ENCODE measurements at places on chromosomes 11 and 22.

DNA sequence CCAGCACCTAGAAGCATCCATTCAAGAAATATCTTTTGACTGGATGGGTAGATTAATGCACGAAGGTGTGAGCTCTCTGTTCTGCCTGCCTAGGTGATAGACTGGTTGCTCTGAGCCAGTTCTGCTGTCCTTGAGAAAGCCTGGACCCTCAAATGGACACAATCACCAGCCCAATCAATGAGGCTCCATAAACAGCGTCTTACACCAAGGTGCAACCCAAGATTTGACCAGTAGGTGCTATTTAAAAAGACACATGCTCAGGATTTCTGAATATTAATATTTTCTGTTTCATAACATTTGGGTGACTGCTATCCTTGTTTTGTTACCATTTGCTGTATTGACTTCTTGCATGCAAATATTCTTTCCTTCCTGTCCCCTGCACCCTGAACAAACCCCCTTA lies 39.0 kb downstream of the PAMR1 start:
- no peak for DNase-seq

- no peak for DNase-seq
These were observed 1390.0 kb upstream of the RAG2 start for GRCh38 chr11:37988031-37988430.

GRCh38 chr11:19243143-19243542 lies 2.4 kb upstream of the E2F8 start:
- DNase-seq: no peak

GRCh38 chr22:22130953-22131608 lies 113.5 kb upstream of the VPREB1 start:
- no peak for DNase-seq

DNA sequence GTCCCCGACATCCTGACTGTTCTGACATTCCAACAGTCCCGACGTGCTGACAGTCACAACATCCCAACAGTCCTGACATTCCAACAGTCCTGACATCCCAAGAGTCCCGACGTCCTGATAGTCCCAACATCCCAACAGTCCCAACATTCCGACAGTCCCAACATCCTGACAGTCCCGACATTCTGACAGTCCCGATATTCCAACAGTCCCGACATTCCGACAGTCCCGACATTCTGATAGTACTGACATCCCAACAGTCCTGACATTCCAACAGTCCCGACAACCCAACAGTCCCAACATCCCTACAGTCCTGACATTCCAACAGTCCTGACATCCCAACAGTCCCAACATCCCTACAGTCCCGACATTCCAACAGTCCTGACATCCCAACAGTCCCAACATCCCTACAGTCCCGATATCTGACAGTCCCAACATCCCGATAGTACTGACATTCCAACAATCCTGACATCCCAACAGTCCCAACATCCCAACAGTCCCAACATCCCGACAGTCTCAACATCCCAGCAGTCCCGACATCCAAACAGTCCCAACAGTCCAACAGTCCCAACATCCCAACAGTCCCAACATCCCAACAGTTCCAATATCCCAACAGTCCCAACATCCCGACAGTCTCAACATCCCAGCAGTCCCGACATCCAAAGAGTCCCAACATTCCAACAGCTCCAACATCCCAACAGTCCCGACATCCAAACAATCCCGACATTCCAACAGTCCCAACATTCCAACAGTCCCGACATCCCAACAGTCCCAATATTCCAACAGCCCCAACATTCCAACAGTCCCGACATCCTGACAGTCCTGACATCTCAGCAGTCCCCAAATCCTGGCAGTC lies 60.2 kb downstream of the DHCR7 start:
- DNase-seq: no peak

GRCh38 chr11:76599041-76600013 lies 71.2 kb downstream of the LRRC32 start:
- no peak for DNase-seq

DNA sequence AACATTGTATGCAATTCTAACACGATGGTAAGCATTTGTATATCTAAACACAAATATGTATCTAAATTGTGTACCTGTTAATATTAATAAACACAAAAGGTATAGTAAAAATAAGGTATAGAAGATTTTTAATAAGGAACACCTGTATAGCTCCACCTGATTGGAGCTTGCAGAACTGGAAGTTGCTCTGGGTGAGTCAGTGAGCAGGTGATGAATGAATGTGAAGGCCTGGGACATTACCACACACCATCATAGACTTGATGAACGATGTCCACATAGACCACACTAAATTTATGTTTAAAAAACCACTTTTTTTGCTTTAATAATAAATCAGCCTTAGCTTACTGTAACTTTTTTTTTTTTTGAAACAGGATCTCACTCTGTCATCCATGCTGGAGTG lies 97.6 kb upstream of the CLMP start:
- no peak for DNase-seq

DNA sequence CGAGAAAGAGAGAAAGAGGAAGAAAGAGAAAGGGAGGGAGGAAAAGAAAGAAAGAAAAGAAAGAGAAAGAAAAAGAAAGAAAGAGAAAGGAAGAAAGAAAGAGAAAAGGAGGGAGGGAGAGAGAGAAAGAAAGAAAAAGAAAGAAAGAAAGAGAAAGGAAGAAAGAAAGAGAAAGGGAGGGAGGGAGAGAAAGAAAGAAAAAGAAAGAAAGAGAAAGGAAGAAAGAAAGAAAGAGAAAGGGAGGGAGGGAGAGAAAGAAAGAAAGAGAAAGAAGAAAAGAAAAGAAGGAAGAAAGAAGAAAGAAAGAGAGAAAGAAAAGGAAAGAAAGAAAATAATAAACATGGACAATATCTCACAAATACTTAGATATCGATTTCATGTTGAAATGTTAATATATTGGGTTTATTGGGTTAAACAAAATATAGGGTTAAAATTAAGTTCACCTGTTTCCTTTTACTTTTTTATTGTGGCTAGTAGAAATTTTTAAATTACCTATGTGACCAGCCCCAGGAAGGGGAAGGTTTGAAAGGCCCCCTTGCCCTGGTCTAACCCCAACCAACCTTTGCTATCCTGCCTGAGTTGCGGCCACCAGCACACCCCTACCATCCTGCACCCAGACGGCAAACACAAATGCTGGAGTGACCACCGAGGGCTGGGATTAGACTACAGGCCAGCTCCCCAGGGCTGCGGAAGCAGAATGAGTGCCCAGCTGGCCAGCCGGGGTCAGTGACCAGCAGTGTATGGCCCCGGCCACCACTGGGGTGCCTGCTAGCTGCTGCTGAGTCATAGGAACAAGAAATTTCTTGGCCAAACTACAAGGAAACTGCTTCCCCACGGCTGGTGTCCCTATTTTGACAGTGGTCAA lies 81.0 kb upstream of the FGF3 start:
- no peak for DNase-seq

GRCh38 chr11:119831011-119831410 lies 102.0 kb upstream of the NECTIN1 start:
- DNase-seq: no peak

GRCh38 chr11:115665958-115666357 lies 161.7 kb upstream of the CADM1 start:
- no peak for DNase-seq

DNA sequence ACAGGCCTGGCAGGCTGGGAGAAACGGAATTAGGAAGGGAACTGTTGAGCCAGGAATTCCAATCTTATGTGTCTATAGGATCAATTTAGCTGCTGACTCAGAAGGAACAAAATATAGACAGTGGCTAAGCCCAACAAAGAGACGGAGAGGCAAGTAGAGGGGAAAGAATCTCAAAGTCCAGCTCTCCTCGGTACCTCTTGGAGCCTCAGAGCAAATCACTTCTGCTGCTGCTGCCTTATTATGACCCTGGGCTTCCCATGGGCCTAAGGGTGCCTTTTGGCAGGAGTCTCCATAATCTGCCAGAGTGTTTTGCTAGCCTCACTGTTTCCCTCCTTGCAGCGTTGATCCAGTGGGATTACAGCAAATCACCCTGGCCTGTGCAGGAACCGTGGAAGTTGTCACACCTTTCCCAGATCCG lies 31.7 kb downstream of the PAX6 start:
- DNase-seq: no peak

DNA sequence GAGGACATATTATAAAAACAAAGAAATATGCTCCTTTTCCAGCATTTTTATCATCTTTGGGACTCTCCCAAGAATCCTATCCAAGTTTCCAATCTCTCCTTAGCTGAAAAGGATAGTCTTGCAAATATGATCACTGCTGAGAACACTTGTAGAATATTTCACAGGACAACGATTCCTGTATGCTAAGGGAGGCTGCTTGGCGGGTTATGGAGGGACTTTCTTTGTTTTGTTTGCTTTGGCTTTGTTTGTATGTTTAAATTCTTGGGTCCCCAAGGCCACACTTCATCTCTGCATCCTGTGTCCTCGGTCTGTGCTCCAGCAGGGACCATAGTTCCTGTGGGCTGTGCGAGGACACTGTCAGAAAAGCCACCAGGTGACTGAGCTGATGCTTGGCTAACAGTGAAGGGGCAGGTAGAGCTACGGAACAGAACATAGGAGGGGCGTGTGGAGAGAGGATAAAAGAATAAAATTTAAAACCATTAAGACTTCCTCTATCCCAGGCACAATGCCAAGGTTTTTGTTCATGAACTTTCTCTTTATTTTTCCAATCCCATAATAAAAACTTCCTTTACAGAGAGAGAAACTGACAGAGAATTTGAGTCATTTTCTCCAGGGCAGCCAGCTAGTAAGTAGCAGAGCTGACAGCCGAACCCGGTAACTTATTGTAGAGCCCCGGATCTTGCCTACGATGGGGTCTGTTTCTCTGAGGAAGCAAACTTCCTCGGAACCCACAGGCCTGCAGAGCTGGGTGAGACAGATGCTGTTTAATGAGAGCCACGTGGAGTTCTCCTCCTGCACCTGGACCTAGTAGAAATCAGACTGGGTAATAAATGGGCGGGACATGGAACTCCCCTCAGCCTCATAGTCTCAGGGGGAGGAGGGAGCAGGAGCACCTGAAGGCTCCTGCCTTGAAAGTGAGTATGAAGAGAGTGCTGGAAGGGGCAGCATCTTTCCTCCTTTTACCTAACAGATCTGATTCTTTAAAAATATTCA lies at the start of gene IZUMO1R:
IZUMO1R (plus strand) TSS at position 615 of the 993 bp plus-strand sequence. CDS start 1,057 bp downstream, outside the sequence.
- no peak for DNase-seq

DNA sequence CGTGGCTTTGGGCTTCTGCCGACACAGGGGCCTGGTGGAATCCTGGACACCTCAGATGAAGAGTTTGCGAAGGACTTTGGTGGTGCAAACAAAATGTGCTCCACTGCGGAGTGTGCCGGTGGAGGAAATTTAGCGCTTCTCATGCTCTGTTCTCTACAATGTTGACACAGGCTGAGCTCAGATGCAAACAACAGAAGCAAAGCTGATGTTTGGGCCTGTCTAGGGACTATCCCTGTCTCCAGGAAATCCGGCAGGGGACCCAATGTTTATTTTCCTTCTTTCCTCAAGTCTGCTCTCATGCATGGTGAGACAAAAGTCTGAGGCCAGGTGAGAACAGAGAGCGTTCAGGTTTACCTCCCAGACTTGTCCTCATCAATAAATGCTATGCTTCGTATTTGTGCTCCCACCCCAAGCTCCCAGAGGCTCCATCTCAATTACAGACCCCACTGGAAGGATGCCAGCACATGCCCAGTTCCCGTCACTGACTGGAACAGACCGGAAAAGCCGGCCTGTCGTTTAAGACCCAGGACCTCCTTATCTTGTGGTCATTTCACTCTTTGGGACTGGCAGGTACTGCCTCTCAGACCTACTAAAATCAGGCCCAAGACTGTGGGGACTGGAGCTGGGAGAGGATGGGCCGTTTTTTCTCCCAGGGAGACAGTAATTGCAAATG lies 105.7 kb upstream of the B3GAT1 start:
- DNase-seq: no peak

- DNase-seq: no peak
These were observed 1.6 kb downstream of the RNASEH2C start for GRCh38 chr11:65718964-65719492.

GRCh38 chr22:44340271-44341239 lies 27.8 kb upstream of the SHISAL1 start:
- no peak for DNase-seq

DNA sequence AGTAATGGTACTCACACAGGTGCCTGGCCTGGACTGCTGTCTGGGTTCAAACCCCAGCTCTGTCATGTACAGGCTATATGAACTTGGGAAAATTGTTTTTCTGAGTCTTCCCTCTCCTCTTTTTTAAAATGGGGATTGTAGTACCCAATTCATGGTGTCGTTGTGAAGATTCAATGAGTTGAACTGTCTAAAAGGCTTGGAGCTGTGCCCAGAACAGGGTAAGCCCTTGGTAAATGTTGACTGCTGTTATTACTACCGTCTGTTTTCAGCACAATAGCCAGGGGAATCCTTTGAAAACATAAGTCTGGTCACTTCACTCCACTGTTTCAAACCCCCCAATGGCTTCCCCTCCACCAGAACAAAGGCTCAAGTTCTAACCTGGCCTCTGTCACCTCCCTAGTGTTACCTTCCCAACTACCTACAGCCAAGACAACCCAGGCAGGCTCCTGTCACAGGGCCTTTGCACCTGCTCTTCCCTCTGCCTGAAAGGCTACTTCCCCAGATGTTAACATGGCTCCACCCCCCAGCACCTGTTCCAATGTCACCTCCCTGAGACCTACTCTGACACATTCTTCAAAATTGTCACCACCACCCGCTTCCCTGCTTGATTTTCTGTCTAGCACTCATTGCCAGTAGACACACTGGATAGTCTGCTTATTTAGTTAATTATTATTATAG lies 152.8 kb downstream of the CHST1 start:
- no peak for DNase-seq

DNA sequence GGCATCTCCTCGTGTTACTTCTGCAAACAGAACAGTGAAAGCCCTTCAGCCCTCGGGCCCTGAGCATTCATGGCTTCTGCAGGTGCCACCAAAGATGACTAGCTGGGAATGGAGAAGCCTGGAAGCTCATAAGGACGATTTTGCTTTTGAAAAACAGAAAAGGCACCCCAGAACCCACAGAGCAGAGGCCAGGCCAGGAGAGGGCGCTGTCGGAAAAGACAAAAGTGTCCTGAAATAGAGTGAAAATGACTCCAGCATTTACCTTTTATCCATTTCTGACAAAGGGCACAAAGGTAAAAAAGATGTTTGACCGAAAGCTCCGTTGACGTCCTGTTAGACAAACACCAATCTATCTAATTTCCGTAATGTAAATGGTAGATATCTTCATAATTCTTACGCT lies 37.6 kb downstream of the ZNF195 start:
- no peak for DNase-seq

- DNase-seq: no peak
These were observed 23.7 kb upstream of the SESN3 start for GRCh38 chr11:95254716-95255115.

DNA sequence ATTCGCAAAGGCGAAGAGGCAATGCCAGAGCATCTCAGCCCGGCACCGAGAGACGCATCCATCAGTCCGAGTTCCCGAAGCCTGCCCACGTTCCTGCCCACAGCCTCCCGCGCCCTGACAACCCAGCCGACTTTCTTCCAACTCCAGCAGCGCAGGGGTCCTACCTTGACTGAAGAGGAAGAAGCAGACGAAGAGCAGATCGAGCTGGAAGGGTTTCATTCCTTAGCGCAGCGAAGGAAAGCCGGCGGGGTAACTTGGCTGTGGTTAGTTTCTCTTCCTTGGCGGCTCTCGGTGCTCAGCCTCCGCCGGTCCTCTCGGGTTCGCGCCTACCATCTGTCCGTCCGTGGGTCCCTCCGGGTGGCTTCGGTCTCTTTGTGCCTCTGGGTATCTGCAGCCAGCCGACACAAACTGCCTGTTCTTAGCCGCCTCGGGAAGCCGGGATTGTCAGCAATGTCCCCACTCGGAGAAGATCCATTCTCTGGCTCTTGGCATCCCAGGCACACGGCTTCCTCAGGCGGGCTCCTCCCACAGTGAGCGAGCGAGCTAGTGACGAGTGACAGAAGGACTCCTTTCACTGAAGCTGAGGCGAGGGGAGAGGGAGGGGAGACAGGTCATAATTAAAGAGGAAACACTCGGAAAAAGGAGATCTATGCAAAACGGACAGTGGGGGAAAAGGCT lies at the start of gene KIRREL3:
KIRREL3 (minus strand) TSS at position 480 of the 678 bp plus-strand sequence.
- DNase-seq: peak; percentile 27

Data from NCI-H510A (cell line).